Myocyte (in vitro differentiated cells): ENCODE measurements at places on chromosomes 5 and 9. TPM values are rescaled to one million over a fixed set of nuclear protein-coding genes. Genes with fewer than 3 reads are reported as not detected.

Gene LCN9
- total RNA-seq, result not detected in 2 replicates

DNA sequence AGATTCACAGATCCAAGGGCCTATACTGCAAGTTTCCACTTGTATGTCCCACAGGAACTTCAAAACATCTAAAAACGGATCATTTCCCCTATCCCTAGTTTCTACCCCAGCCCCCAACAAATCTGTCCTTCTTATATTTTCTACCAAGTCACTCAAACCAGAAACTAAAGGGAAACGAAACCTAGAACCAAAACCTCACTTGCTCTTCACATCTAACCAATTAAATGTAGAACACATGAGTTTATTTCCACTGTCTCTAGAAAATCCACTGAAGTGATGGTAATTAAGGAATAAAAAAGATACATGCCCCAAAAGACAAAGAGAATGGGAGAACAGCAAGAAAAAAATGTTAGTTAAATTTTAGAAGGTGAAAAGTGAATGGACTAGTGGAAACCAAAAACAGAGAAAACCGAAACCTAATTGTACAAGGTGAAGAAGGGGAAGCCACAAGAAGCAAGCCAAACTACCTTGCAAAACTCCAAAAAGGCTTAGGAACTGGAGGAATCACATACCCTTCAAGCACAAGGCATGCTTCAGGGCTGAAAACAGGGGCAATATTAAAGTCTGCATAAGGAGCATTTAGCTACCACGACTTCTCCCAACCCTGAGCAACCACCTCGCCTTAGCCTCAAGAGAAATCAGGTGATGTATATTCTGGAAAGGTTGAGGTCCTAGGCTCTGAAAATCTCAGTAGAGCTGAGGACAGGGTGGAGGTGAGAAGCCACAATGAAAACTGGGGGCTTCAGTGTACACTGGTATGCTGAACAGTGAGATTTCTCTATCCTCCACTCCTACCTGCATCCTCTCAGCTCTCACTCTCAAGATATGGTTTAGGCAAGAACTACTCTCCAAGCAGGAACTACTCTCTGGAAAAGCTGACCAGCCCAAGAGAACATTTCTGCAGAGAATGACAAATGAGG, 11.1 kb downstream of the SMU1 start:
- no peak for DNase-seq

DNA sequence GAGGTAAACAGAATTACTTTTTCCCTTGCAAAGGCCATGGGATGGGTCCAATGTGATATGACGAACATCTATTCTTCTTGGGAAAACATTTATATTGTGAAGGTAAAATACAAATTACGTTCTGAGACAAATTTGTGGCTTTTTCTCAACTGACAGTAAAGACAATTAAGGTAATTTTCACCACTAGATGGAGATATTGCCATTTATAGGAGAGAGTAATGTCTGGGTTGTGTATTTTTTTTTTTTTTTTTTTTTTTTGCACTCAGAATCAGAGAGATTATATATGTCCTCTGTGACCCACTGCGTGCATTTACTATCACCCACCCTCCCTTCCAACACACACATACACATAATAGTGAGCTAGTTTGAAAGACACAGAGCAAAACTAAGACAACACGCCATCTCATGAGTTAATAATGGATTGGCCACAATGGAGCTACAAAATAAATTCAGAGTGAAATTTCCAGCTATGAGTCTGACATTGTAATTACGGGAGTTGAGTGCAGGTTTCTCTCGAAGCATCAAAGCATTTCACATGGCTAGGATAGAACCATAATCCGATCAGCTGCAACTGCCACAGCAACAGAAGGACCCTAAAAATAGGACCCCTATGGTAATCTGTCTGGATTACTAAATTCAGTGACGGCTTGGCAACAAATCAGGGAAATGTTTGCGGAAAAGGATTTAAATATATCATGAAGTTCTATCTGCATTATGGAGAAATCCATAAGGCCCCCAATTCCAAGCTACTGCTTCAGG, 49.2 kb downstream of the ANXA1 start:
- peak; percentile 33 for DNase-seq

GRCh38 chr9:97737429-97737828, 40.3 kb upstream of the XPA start:
- DNase-seq, result no peak
